ENCODE measurements at places on chromosomes 2 and 18.

DNA sequence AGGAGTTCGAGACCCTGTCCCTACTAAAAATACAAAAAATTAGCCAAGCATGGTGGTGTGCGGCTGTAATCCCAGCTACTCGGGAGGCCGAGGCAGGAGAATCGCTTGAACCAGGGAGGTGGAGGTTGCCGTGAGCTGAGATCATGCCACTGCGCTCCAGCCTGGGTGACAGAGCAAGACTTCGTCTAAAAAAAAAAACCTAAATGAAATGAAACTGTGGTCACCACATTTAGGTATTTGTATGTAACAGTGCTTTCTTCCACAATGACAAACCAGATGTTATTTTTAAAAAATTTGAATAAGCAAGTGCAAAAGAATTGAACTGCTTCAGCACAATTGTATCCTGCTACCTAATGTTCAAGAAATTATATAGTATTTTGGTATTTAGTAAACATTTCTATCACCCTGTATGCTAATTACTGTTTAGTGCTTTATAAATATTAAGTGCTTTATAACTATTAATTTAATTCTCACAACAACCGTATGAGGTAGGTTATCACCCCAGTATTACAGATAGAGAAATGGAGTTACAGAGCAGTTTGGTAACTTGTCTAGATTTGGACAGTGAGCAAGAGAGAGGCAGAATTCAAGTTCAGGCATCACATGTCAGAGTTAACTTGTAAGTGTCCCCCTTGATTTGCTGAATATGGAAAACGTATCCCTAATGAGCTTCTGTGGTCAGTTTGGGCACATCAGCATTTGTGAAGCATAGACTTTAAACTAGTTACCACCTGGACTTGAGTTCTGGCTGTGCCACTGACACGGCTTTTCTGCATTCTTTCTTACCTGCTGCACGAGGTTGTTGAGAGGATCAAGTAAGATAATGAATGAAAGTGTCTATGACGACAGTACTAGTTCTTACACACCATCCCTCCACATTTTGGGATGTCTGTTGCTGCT is 14.4 kb downstream of the PHLPP1 start:
- DNase-seq: no peak

GRCh38 chr2:160936044-160936806 is 224.0 kb upstream of the TANK start:
- DNase-seq: no peak

DNA sequence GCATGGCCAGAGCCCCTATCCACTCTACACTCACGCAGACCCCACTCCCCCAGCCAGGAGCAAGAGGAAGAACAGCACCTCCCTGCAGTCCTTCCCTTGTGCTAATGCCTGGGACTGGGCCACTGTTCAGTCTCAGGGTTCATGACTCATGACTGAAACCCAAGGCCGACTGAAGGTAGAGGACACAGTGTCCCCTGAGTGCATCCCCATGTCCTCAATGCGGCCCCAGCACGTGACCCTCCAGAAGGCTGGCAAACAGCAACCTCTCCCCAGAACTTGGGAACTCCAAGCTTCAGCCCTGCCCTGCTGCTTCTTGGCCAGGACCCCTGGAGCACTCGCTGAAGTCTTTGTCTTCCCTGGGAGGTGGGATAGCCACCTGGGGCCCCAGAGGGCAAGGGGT is 6.0 kb upstream of the ADRA2B start:
- no peak for DNase-seq

DNA sequence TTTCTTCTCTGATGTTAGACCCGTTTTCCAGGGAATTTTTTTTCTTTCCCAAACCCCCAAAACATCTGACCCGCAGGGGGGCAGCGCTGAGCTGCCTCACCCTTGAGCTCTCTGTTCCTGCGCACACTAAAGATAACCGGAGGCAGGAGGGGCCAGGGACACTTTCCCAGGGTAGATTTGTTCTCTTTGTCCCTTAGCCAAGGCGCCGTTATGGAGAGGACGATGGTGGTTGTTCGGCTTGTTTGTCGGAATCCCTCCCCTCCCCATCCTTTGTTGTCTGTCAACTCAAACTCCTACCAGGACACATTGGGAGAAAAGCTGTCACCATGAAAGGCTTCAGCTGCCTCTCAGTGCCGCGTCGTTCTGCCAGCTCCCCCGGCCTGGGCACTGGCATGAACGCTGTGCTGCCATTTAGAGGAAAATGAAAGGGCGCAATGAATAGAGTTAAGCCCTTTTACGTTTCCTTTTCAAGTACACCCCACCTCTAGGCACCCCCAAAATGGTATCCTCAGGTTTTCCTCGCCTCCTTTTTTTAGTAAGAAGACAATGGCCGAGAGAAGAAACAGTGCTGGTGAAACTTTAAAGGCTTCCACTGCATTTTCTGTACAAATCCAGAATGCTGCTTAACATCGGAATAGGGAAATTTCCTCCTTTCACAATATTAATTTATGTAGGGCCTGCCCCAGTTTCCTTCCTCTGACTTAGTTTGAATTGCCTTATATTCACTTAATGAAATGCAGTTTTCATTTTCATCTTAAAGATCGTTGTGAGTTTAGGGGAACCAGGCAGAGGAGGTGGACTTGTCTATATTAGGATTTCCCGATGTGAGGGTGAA is 62.1 kb downstream of the RND3 start:
- DNase-seq: peak; percentile 36

GRCh38 chr2:224308272-224308911 is 93.5 kb downstream of the FAM124B start:
- no peak for DNase-seq

GRCh38 chr2:217366966-217367365 is 507.1 kb upstream of the TNP1 start:
- DNase-seq: no peak

DNA sequence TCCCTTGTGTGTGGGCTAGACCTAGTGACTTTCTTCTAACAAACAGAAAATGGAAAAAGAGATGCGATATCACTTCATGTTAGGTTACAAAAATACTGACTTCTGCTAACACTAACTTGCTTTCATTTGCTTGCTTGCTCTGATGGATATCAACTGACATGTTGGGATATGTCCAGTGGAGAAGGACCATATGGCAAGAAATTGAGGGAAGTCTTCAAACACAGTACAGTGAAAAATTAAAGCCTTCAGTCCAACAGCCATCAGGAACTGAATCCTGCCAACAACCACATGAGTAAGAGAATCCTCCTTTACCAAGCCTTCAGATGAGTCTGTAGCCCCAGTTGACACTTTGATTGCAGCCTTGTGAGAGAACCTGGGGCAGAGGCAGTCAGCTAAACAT is 143.9 kb downstream of the MAIP1 start:
- no peak for DNase-seq

GRCh38 chr2:222701721-222702131 is 30.3 kb downstream of the MOGAT1 start:
- no peak for DNase-seq

DNA sequence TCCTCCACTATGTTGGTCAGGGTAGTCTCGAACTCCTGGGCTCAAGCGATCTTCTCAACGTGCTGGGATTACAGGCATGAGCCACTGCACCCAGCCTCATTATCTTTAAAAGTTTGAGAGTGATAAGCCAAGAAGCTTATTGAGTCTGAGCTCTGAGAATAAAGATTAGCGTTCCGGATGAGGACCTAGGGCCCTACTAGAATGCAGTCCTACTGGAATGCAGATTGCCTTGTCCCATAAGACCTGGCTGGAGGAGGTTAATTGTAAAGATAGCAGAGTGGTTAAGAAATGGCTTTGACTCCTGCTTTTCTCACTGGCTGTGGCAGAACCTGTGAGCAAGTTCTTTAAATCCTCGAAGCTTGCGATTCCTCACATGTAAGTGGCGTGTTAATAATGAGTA is 4.0 kb downstream of the VWA3B start:
- no peak for DNase-seq

GRCh38 chr2:3182848-3183247 is 194.8 kb downstream of the EIPR1 start:
- no peak for DNase-seq

GRCh38 chr2:144354953-144355352 is 165.0 kb downstream of the ZEB2 start:
- DNase-seq: no peak

DNA sequence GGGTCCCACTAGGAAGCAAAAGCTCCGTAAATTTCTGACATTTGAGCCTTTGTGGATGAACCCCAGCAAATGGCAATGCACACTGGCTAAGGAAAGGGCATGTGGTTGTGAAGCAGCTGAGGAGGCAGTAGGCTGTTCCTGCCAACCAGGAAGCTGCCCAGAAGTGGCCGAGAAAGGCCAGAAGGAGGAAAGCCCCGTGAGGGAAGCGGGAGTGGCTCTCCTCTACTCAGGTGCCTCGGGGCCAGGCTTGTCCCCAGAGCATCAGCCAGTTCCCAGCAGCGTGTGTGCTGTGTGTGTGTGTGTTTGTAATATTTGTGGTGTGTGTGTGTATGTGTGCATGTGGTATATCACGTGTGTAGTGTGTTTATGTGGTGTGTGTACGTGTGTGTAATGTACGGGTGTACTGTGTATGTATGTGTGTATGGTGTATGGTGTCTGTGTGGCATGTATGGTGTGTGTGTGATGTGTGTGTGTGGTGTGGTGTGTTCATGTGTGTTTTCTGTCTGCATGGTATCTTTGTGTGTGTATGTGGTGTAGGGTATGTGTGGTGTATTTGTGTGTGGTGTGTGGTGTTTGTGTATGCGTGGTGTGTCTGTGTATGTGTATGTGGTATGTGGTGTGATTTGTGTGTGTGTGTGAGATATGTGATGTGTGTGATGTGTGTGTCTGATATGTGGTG is 90.6 kb downstream of the APOB start:
- no peak for DNase-seq

GRCh38 chr2:199463708-199464605 is 6.2 kb upstream of the SATB2 start:
- DNase-seq: no peak

- no peak for DNase-seq
Measured at GRCh38 chr2:173891315-173892037, 73.7 kb downstream of the SP3 start.

DNA sequence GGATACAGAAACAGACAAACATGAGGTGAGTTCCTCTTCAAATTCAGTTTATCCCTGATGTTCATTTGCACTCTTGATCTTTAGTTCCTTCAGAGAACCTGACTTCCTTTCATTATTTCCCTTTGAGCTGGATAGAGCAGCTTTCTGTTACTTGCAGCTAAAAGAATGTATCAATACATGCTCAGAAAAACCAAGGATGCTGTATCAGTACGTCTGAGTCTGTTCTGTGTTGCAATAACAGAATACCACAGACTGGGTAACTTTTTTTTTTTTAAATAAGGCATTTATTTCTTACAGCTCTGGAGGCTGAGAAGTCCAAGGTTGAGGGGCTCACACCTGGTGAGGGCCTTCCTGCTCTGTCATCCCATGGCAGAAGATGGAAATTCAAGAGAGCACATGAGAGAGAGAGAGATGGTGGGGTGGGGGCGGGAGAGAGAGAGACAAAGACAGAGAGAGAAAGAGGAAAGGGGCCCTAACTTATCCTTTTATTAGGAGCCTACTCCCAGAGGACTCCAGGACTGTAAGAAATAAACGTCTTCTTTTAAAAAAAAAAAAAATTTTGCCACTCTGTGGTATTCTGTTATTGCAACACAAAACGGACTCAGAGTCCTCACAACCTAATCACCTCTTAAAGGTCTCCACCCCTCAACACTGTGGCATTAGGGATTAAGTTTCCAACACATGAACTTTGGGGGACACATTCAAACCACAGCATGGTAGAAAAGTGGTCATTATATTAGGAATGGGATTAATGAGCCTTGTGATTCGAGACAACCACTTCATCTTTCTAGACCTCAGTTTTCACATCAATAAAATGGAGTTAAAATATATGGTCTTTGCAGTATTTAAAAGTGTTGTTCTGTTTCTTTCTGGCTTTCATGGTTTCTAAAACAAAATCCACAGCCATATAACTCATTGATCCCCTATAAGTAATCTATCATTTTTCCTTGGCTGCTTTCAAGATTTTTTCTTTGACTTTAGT is 18.4 kb upstream of the SELENOI start:
- no peak for DNase-seq

DNA sequence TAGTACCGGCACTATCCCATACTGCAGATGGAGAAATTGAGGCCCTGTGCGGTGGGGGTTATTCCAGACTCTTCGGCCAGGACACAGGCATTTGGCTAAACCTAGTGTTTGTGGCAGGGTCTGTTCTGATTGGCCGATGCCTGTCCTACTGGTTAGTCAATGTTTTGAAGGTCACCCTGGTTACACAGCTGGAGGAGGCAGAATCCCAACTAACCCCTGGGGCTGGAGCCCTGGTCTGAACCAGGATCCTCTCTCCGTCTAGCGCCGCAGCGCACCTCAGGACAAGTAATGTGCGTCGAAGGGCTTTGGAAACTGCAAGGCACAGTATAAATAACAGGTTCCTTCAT is 19.4 kb downstream of the TEX44 start:
- peak; percentile 29 for DNase-seq

DNA sequence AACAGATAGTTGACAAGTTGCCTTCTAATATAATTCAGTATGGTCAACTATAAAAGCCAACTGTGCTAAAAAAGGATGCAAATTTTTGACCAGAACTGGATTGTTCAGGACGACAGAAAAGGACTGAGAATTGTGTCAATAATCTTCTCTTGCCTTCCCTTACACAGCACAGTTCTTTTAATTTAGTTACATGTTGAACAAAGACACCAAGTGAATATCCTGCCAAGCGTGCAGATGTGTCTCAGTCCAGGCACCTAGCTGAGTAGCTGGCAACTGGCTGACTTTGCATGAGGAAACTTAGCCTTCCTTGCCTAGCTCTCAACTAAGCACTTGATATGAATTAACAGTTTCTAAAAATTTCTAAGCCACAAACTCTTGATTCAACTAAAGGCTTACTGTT is 801.4 kb downstream of the BCL11A start:
- no peak for DNase-seq

DNA sequence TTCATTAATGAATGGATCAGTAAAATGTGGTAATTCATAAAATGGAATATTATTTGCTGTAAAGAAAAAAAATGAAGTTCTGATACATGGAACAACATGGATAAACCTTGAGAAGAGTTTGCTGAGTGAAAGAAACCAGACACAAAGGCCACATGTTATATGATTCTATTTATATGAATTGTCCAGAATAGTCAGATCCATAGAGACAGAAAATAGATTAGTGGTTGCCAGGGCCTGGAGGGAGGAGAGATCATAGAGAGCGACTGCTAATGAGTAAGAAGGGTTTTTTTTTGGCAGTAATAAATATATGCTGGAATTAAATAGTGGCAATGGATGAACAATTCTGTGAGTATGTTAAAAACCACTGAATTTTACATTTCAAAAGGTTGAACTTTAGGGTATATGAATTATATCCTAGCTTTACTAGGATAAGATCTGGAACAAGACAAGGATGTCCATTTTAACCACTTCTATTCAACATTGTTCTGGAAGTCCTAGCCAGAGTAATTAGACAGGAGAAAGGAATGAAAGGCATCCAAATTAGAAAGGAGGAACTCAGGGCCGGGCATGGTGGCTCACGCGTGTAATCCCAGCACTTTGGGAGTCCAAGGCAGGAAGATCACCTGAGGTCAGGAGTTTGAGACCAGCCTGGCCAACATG is 48.8 kb downstream of the MAPRE2 start:
- no peak for DNase-seq

Data from left ventricle myocardium inferior (tissue), 1 donor.